ENCODE measurements at places on chromosomes 13 and 19.
A peak's percentile ranks its signal among the peaks of the same experiment; 100 is the strongest.

DNA sequence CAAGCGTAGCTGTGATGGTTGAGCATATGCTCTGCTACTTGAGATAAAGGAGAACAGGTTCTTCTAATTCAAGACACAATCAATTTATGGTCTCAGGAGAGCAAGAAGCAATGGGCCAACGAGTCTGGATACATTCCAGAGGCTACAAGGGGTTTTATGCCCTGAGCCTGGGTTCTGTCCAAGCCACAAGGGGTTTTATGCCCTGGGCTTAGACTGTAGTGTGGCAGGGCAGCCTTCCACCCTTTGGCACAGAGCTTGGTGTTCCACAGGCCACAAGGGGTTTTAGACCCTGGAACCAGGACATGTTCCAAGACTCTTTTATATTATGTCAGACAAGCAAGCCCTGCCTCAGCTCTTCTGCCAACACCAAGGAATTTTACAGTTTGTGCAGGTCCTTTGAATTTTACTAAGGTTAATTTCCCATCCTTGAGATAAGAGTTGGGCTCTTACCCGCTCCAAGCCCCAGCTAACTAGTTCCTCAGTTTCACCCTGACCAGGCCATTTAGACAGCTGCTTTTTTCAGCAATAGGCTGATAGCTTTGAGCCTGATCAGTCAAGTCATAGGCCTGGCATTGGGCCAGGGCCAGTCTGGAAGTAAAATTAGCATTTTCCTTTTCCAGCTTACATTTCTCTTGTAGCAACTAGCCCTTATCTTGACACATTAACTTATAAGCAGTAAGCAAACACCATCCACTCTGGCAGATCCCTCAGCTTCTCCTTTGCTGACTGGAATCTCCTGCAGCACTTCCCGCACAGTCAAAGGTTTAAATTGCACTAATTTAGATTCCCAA is 95.0 kb downstream of the ZNF737 start:
- DNase-seq, result no peak

- DNase-seq, result peak; percentile 99
Observed at GRCh38 chr19:31214086-31214485, 135.2 kb downstream of the TSHZ3 start.

- no peak for DNase-seq
Observed at GRCh38 chr19:47438793-47439220, 19.5 kb upstream of the MEIS3 start.

GRCh38 chr13:92963029-92963428 is 263.6 kb upstream of the GPC6 start:
- peak; percentile 54 for DNase-seq
